T-helper 17 cell (primary cell): ENCODE measurements at places on chromosomes 1 and 21.

GRCh38 chr1:36178471-36179219 lies 22.7 kb downstream of the MAP7D1 start:
- H3K4me1 ChIP-seq, result peaks cover 18% of the 10 kb centered on the region
- no peak for DNase-seq
- peaks cover 2% of the 10 kb centered on the region for H3K36me3 ChIP-seq
- H3K27me3 ChIP-seq, result no peaks in the 10 kb centered on the region
- H3K27ac ChIP-seq, result peak overlapping the region; percentile 32

GRCh38 chr1:198529414-198529813 lies 11.1 kb downstream of the ATP6V1G3 start:
- H3K4me1 ChIP-seq, result peaks cover 16% of the 10 kb centered on the region
- no peaks in the 10 kb centered on the region for H3K27me3 ChIP-seq
- H3K27ac ChIP-seq, result no peak overlapping the region

GRCh38 chr1:98478121-98478520 lies 183.4 kb upstream of the SNX7 start:
- H3K27me3 ChIP-seq, result peaks cover 42% of the 10 kb centered on the region
- no peak overlapping the region for H3K27ac ChIP-seq
- no peaks in the 10 kb centered on the region for H3K36me3 ChIP-seq
- no peak for DNase-seq
- no peak overlapping the region for H3K4me3 ChIP-seq
- no peaks in the 10 kb centered on the region for H3K4me1 ChIP-seq

DNA sequence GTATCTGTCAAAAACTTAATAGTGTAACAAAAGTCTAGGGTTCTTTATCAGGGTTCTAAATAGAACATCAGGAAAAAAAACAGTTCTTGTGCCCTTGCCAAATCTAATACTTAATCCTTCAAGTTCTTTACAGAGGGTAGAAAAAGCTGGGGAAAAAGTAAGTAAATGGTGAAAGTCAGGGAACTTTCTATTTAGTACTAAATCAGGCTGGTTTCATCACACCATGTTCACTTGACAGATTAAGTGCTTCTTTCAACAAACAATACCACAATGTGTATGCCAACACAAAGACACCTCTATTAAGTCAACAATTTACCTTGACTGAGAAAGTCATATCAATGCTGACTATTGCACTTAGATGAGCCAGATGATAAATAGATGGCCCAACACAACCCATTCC lies 9.7 kb downstream of the DBT start:
- no peak overlapping the region for H3K4me3 ChIP-seq
- H3K27ac ChIP-seq, result no peak overlapping the region
- peaks cover 4% of the 10 kb centered on the region for H3K36me3 ChIP-seq
- no peak for DNase-seq
- peaks cover 21% of the 10 kb centered on the region for H3K4me1 ChIP-seq
- H3K27me3 ChIP-seq, result no peaks in the 10 kb centered on the region

DNA sequence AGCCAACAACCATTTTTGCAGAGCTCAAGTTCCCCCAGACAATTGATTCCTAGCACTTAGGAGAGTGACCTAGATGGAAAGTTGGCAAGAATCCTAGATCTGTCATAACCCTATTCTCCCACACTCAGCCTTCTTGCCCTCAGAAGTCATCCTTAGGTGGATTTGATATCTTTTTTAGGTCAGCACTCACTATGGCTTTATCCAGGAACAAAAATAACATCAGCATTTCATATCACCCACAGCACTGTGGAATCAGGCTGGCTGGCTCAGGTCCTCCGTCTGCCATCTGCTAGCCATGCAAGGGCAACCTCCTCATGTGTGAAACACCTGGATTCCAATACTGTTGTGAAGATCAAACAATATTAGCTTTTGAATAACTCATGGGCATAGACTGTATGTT lies 6.0 kb downstream of the DPT start:
- H3K36me3 ChIP-seq, result no peaks in the 10 kb centered on the region
- H3K27me3 ChIP-seq, result peaks cover 49% of the 10 kb centered on the region
- no peak for DNase-seq

- H3K4me3 ChIP-seq, result peak within 1 kb of the TSS; percentile 95
- H3K27me3 ChIP-seq, result peaks cover 12% of the 10 kb centered on the region
- H3K27ac ChIP-seq, result peak within 1 kb of the TSS; percentile 37
- DNase-seq, result peak; percentile 15
These were observed at the start of gene TCEA3 for GRCh38 chr1:23424293-23425192. Gene TCEA3 (minus strand): TSS chr1:23424748. CDS start chr1:23424633, 115 bp downstream.

GRCh38 chr1:8831340-8831739 lies 13.9 kb upstream of the RERE start:
- H3K27ac ChIP-seq, result no peak overlapping the region
- H3K4me3 ChIP-seq, result no peak overlapping the region
- H3K4me1 ChIP-seq, result peaks cover 13% of the 10 kb centered on the region
- DNase-seq, result no peak

DNA sequence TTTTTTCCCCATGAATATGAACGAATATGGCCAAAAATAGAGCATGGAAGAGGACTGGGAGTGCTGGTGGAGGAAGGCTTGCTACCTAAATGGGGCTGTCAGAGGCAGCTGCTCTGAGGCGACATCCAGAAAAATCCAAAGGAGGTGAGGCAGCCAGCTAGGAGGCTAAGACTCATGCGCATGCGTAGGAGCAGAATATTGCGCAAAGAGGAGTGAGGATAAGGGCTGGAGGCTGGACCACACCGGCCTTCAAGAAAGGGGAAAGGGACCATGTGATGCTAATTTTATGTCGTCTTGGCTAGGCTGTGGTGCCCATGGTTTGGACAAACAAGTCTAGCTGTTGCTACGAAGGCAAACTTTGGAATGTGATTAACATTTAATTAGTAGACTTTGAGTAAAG lies 30.5 kb downstream of the HEYL start:
- no peak overlapping the region for H3K27ac ChIP-seq
- H3K36me3 ChIP-seq, result no peaks in the 10 kb centered on the region
- no peak for DNase-seq

DNA sequence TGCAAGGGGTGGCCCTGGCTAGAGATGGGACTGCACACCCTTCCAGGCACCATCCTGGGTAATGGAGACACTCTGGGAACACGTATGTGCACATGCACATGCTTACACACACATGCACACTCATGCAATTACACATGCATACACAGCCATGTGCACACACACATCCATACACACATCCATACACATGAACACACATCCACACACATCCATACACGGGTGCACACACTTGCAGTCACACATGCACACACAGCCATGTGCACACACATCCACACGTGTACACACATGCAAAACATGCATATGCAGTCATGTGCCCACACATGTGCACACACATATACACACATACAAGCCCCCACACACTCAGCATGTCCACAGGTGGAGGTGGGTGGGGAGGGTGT lies 22.3 kb upstream of the POFUT2 start:
- no peak overlapping the region for H3K27ac ChIP-seq
- DNase-seq, result no peak
- peaks cover 10% of the 10 kb centered on the region for H3K4me1 ChIP-seq
- peaks cover 32% of the 10 kb centered on the region for H3K27me3 ChIP-seq
- H3K36me3 ChIP-seq, result peaks cover 8% of the 10 kb centered on the region

GRCh38 chr1:82697965-82698364 lies 897.2 kb downstream of the ADGRL2 start:
- H3K4me1 ChIP-seq, result no peaks in the 10 kb centered on the region
- DNase-seq, result no peak
- no peaks in the 10 kb centered on the region for H3K27me3 ChIP-seq
- H3K4me3 ChIP-seq, result no peak overlapping the region

DNA sequence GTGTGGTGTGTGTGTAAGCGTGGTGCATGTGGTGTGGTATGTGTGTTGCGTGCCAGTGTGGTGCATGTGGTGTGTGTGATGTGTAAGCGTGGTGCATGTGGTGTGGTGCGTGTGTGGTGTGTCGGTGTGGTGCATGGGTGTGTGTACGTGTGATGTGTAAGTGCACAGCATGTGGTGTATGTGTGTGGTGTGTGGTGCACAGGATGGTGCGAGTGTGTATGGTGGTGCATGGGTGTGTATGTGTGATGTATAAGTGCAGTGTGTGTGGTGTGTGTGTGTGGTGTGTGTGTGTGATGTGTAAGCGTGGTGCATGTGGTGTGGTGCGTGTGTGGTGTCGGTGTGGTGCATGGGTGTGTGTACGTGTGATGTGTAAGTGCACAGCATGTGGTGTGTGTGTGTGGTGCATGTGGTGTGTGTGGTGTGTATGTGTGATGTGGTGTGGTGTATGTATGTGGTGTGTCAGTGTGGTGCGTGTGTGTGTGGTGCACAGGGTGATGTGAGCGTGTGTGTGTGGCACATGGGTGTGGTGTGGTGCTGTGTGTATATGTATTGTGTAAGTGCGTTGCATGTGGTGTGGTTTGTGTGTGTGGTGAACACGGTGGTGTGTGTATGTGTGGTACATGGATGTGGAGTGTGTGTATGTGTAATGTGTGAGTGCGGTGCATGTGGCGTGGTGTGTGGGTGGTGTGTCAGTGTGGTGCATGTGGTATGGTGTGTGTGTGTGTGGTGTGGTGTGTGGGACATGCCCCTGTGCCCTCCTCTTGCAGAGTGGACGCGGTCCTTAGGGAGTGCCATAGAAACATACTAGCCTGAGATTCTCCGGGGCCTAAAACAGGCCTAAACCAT lies 1.1 kb upstream of the C2CD2 start:
- DNase-seq, result no peak
- peaks cover 3% of the 10 kb centered on the region for H3K36me3 ChIP-seq
- peak overlapping the region; percentile 47 for H3K27ac ChIP-seq
- H3K4me1 ChIP-seq, result peaks cover 16% of the 10 kb centered on the region
- H3K4me3 ChIP-seq, result peak overlapping the region; percentile 87

- H3K27me3 ChIP-seq, result no peaks in the 10 kb centered on the region
- H3K4me1 ChIP-seq, result no peaks in the 10 kb centered on the region
- H3K4me3 ChIP-seq, result no peak overlapping the region
- no peak for DNase-seq
- H3K36me3 ChIP-seq, result no peaks in the 10 kb centered on the region
These were observed 675.7 kb upstream of the CHRM3 start for GRCh38 chr1:238710697-238711096.

DNA sequence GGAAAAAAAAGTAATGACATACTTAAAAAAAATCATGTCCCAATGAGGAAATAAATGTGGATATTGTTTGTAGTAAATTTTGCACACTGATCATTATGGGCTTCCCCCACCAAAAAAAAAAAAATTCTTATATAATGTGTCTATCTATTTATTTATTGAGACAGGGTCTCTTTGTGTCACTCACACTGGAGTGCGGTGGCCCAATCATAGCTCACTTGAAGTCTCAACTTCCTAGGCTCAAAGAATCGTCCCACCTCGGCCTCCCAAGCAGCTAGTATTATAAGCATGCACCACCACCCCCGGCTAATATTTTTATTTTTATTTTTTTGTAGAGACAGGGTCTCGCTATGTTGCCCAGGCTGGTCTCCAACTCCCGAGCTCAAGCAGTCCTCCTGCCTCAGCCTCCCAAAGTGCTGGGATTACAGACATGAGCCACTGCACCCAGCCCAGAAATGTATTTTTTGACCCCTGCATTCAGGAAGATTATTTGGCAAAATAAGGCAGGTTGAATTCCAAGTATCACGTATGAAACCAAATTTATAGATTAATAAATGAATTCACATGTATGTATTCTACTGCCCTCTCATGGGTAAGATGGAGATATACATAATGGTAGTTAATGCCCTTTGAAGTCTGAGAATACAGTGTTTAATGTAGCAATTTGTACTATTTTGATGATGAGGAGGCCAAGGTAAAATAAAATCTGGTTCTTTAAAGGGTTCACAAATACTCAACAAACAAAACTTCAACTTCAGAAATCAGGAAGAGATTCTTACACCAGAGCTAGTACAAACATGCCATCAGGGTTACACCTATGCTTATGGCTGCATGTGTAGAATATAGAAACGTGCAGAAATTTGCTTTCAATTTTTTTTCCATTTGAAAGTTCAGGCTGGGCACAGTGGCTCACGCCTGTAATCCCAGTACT lies 1.4 kb upstream of the DENND2C start:
- H3K27me3 ChIP-seq, result peaks cover 35% of the 10 kb centered on the region
- DNase-seq, result no peak
- no peak overlapping the region for H3K27ac ChIP-seq
- peak overlapping the region; percentile 52 for H3K4me3 ChIP-seq

- no peak overlapping the region for H3K27ac ChIP-seq
- DNase-seq, result no peak
- H3K36me3 ChIP-seq, result no peaks in the 10 kb centered on the region
These were observed 249.6 kb upstream of the BEND5 start for GRCh38 chr1:49026230-49026811.

DNA sequence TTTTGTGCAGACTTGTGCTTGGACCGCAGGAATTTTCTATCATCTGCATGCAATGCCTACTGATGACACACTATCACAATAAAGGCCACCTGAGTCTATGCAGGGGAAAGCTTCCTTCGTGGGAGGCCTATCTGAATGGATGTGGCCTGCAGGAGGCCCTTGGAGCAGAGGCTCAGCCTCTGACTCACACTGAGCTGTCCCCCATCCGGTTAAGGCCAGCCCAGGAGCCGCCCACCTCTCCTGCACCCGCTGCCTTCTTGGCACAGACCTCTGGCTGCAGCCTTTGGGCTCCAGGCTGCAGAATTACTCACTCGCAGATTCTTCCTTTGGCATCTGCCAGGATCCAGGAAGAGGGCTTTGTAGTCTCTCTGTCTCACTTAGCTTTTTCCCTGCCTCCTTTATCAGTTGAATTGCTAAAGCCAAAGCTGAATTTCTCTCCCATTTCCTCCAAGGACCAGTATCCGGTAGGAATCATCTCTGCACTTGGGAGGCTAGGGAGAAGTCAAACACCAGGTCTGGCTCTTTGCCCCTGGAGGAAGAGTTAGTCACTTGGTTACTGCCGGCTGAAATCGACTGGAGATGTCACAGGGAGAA lies 65.1 kb upstream of the JUN start:
- H3K27ac ChIP-seq, result no peak overlapping the region
- no peak overlapping the region for H3K4me3 ChIP-seq
- peaks cover 11% of the 10 kb centered on the region for H3K4me1 ChIP-seq
- DNase-seq, result no peak
- no peaks in the 10 kb centered on the region for H3K36me3 ChIP-seq

GRCh38 chr21:38531591-38531990 lies 33.3 kb upstream of the ERG start:
- no peak overlapping the region for H3K4me3 ChIP-seq
- no peak for DNase-seq
- no peaks in the 10 kb centered on the region for H3K27me3 ChIP-seq
- no peaks in the 10 kb centered on the region for H3K36me3 ChIP-seq

DNA sequence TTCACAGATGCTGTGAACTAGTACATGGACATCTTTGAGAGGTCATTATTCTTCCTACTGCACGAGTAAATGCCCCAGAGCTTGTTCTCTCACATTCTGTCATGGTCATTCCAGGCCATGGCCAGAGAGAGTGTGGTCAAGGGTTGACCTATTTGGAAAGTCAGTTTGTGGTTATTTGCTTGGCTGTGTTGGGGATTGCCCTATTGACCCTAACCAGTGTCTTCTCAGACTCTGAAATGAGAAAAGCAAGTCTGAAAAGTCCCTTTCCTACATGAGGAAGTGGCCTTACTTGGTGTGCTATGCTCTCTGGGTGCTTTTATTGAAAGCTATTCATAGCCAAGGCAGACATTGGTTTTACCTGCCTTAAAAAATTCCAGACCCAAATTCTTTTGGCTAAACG lies 26.6 kb downstream of the CLIC6 start:
- no peak for DNase-seq
- peaks cover 2% of the 10 kb centered on the region for H3K36me3 ChIP-seq
- peaks cover 39% of the 10 kb centered on the region for H3K27me3 ChIP-seq
- H3K4me3 ChIP-seq, result no peak overlapping the region

GRCh38 chr1:227305894-227306626 lies 12.2 kb downstream of the CDC42BPA start:
- no peaks in the 10 kb centered on the region for H3K36me3 ChIP-seq
- peak overlapping the region; percentile 19 for H3K27ac ChIP-seq
- no peak overlapping the region for H3K4me3 ChIP-seq
- no peak for DNase-seq
